ENCODE measurements at places on chromosomes 3 and 15. TPM values are rescaled to one million over a fixed set of nuclear protein-coding genes. Genes with fewer than 3 reads are reported as not detected.

GRCh38 chr15:89656116-89656815 is 999 bp upstream of the KIF7 start:
- peaks cover 14% of the 10 kb centered on the region for H3K4me1 ChIP-seq
- no peak for DNase-seq
- peaks cover 57% of the 10 kb centered on the region for H3K27me3 ChIP-seq

DNA sequence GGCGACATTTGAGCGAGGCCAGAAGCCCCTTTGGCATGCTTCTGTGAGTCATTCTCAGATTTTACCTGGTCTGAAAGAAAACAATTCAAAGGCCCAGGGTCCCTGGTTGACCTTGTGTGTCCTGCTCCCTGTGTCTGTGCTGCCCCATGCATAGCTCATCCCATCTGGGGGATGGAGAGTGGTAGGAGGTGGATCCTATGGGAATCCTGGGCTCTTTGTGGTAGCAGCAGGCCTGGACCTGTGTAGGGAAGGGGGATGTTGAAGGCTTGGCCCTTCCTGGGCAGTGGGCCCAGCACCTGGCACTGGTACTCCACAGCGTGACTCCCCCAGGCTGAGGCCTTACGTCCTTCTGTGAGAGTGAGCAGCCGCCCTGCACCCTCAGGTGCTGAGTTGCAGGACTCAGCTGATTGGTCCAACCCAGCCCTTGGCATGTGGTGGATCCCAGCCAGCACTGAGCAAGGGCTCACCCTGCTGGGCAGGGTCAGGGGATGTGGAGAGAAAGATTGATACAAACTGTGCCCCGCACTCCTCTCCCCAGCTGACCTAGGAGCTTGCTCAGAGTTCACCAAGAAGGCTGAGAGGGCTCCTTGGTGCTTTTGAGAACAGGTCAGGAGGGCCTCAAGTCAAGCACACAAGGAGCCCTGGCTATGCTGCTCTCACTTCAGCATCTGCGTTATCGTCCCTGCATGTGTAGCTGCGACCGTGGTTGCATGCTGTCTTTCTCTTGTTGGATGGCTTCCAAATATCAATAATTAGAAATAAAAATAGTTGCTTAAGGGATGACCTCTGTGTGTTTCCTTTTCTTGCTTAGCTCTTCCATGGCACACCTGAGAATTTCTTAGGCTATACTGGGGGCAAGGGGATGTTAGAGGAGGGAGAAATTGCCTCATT is 21.4 kb upstream of the JMJD7 start:
- no peak overlapping the region for H3K27ac ChIP-seq
- no peak for DNase-seq
- H3K4me1 ChIP-seq, result peaks cover 27% of the 10 kb centered on the region

DNA sequence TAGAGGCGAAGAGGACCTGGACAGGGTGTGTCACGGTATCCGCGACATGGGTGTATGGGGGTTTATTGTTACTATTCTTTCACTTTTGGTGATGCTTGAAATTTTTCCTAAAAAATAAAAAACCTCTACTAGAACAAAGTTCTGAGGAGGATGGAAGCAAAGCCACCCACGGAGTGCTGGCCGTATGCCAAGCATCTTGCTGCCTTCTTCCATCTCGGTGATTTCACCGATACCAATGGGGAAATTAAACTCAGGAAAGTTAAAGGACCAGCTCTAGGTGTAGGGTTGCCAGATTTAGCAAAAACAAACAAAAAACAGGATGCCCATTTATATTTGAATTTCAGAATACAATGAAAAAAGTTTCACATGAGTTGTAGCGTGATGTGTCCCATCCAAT is 33.9 kb downstream of the SMAD6 start:
- DNase-seq, result no peak
- peaks cover 1% of the 10 kb centered on the region for H3K27me3 ChIP-seq
- no peak overlapping the region for H3K4me3 ChIP-seq
- H3K36me3 ChIP-seq, result no peaks in the 10 kb centered on the region

DNA sequence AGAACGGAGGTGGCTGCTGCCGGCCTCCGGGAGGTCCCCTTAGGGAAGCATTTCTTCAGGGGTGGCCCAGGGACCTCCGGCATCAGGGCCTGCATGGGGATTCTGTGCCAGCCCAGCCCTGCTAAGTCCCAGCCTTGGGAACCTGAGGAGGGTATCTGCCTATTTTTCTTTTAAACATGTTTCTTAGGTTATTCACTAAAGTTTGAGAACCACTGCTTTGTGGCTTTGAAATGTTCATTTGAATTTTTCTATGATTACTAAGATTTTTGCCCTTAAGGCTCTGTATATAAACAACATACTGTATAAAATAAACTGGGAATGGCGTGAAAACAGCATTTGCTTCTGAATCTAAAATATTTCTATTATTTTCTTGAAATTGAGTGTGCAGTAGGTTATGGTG is 24.4 kb downstream of the FAN1 start:
- no peak overlapping the region for H3K27ac ChIP-seq
- no peak overlapping the region for H3K4me3 ChIP-seq
- DNase-seq, result no peak
- H3K27me3 ChIP-seq, result no peaks in the 10 kb centered on the region

DTWD1 gene
- total RNA-seq, result 13.7 TPM

DNA sequence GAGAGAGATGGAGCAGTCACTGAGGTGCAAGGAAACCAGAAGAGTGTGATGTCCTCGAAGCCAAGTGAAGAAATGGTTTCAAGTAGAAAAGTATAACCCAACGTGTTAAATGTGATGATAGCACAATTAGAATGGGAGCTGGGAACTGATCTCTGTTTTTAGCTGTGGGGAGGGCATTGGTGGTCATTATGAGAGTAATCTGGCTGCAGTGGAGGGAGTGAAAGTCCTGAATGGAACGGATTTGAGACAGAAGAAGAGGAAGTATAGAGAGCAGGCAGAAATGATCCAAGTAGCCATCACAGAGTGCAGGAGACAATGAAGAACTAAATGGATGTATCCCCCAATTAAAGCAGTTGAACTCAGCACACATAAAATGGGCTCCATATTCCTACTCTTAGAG is 235.3 kb downstream of the IGSF11 start:
- H3K36me3 ChIP-seq, result no peaks in the 10 kb centered on the region
- H3K27ac ChIP-seq, result no peak overlapping the region
- H3K4me1 ChIP-seq, result no peaks in the 10 kb centered on the region
- H3K27me3 ChIP-seq, result peaks cover 2% of the 10 kb centered on the region
- DNase-seq, result no peak
- H3K4me3 ChIP-seq, result no peak overlapping the region

DNA sequence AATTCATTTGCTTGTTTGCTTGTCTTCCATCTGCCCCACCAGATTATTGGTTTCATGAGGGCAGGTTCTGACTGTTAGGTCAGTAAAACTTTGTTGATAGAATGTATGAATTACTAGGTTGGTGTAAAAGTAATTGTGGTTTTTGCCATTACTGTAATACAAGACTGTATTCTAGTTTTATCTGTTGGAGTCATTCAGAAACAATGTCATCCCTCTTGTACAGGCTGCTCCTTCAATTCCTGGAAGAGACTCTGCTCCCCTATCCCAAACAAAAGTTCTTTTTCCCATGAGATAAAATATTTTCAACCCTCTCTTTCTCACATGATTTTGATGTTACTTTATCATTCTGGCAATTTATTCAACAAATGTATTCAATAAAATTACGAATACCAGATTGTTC is 115.0 kb downstream of the CHST2 start:
- no peaks in the 10 kb centered on the region for H3K27me3 ChIP-seq
- H3K27ac ChIP-seq, result no peak overlapping the region
- H3K4me1 ChIP-seq, result no peaks in the 10 kb centered on the region
- DNase-seq, result no peak
- no peak overlapping the region for H3K4me3 ChIP-seq
- H3K36me3 ChIP-seq, result no peaks in the 10 kb centered on the region

- no peak for DNase-seq
- no peaks in the 10 kb centered on the region for H3K36me3 ChIP-seq
- peaks cover 14% of the 10 kb centered on the region for H3K4me1 ChIP-seq
- H3K27ac ChIP-seq, result no peak overlapping the region
- no peak overlapping the region for H3K4me3 ChIP-seq
- H3K27me3 ChIP-seq, result no peaks in the 10 kb centered on the region
Observed at GRCh38 chr3:134932035-134932434, 137.0 kb downstream of the EPHB1 start.

TM4SF4 gene
- not detected for total RNA-seq
